ENCODE measurements at places on chromosomes 3 and 15.
A peak's percentile ranks its signal among the peaks of the same experiment; 100 is the strongest.

DNA sequence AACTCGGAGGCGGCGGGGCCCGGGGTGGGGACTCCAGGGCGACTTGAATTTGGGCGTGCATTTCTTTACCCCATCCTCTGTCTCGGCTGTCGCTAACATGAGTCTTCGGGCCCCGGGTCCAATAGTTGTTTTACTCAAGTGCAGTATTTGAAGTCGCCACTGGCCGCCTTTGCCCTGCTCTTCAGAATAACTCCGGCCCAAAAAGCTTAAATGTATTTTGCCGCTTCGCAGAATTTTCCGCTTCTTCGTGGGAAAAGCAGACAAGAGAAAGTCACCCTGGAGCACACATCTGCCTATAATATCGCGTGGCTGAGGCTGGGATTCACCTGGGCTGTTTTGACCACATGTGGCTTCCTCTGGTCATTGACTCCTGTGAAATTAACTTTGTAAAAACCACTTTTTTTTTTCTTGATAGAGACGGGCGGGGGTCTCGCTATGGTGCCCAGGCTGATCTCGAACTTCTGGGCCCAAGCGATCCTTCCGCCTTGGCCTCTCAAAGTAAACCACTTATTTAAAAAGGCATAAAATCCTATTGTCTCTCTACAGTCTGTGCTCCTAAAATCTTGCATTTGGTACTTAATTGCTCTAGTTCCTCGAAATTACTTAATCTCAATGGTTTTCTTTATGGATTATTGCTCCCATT is 676 bp downstream of the CNOT10 start:
- DNase-seq = no peak

- no peak for DNase-seq
These were observed 60.5 kb upstream of the POMGNT2 start for GRCh38 chr3:43166406-43166805.

- no peak for DNase-seq
These were observed 241.7 kb downstream of the FEZF2 start for GRCh38 chr3:62131620-62132019.

DNA sequence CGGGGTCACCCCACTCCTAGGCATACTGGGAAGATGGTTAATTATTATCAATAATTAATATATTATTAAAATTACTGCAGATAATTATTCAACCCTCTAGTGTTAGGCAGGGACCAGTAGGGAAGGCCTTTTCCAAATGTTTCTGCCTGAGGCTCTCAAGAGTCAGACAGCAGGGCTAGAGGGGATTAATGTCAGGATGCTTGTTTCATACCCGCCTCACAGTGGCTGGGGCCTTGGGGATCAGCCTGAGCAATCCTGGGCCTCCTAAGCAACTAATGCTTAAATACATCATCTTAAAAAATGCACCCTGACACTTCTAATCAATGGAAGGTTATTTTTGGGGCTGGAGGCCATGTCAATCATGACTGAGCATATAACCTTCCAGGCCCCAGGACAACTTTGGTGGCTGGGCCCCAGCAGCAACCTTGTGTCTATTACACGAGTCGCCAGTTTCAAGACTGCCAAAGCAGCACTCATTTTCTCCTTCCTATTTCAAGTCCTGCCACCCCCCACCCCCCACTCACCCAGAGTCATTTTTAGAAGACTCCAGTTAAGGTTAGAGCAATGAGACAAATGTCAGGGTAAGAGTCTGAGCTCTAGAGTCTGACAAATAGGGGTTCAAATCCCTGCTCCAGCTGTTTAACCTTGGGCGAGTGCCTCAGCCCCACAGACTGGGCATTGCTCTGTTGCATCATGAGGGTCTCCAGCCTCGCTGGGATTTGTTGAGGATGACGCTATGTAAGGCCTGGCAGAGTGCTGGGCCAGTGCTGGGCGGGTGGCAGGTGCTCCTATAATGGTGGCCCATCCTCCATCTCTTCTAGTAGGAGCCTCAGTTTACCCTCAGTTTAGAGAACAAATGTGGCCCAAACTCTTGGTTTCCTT is 6.1 kb downstream of the AMOTL2 start:
- no peak for DNase-seq

GRCh38 chr3:94336046-94336753 is 273.3 kb downstream of the NSUN3 start:
- DNase-seq = no peak

- no peak for DNase-seq
These were observed 61.5 kb downstream of the APBA2 start for GRCh38 chr15:28947221-28947674.

- DNase-seq = no peak
These were observed 53.5 kb upstream of the CCR2 start for GRCh38 chr3:46300461-46300789.

DNA sequence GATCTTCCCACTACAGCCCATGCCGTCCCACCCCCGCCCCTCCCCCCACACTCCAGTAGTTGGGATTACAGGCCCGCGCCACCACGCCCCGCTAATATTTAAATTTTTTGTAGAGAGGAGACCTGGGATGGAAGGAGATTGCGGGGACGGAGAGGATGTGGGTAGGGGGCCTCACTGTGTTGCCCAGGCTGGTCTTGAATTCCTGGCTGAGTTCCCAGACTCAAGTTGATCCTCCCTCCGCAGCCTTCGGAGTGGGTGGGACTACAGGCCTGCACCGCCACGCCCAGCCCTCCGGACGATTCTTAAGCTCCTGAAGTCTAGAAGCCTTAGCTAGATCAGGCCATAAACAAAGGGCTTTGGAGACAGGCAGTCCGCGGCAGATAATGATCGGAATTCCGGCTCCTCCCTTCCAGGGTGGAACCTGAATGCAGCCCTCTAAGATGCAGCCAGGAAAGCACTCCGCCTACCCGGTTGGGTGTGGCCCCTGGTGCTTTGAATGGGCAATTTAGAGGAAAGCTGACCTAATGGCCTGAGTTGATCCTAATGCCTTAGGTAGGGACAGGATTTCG is at the start of gene DPPA2:
DPPA2 (minus strand) TSS at position 356 of the 569 bp plus-strand sequence. CDS start 1,975 bp downstream, outside the sequence.
- DNase-seq = no peak

GRCh38 chr3:158160958-158161357 is 51.1 kb downstream of the RSRC1 start:
- peak; percentile 8 for DNase-seq

DNA sequence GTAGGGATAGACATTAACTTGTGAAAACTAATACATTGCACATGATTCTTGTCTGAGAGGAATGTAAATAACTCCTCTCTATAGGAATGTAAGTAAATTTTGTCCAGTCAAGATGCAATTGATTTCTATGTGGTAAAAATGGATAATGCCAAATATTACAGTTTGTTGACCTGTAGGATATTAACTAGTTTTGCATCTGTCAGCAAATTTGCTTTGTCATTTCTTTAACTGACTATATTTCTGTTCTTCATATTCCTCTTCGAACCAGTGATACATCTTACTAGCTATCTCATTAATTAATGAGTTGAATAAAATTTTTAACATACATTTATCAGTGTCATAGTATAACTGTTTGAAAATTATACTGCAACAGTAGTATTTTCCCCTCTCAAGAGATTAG is 80.4 kb downstream of the EDEM1 start:
- no peak for DNase-seq

DNA sequence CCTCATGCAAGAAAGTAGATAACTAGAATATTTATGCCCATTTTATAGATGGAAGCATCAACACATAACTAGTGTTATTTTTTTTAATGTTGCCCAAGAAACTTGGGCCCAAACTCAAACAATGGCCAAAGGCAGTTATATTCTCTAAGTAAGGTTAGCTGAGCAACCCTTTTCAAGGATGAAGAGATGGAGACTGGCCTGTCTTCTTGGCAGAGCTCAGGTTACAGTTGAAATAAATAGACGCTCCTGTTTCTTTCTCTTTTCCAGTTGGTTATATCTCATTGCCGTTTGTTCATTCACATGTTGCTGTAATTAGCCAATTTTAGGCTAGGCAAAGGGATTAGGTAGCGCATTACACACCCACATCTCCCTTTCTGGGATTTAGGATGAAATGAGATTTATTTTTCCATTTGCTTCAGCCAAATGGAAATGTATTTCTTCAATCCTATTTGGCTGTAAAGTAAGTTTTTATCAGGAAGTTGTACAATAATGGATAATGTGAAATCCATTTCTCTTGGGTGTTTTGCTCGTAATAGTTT is 93.2 kb downstream of the CMSS1 start:
- DNase-seq = no peak

GRCh38 chr3:45497963-45498362 is 96.6 kb upstream of the LIMD1 start:
- DNase-seq = no peak

DNA sequence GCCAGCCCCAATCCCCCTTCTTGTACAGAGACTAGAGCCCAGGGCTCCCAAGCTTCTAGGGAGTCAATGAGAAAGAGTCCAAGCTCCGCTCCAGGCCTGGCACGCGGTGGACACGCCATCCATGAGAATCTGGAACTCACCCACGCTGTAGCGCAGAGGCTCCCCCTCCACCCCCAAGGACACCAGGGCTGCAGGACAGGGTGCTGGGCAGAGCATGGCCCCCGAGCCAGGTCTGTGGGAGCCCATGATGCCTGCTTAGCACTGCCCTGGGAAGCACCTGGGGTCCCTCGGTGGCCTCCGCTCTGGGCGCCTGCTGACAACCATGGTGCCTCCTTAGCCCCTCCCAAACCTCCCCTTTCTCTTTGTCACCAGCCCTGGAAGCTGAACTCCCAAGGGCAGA is 28.5 kb downstream of the ACSBG1 start:
- no peak for DNase-seq

DNA sequence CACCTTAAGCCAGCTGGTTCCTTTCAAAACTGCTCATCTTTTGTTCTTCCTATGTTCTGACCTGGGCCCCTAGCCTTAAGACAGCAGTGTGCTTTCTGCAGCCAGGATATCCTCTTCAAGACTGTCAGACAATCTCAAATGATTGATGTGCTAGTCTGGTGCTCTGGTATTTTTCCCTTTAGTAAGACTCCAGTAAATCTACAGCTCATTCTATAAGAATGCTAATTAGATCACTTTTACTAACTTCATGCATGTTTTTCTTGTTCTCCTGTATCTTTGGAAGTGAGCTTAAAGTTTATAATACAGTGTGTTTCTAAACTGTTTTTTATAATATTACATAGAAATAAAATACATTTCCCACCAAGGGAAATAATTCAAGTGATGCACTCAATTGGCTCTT is 220.9 kb upstream of the NANOGP8 start:
- DNase-seq = no peak

Data from inflammatory macrophage (primary cell).